ENCODE measurements at places on chromosomes 3 and 15.
A peak's percentile ranks its signal among the peaks of the same experiment; 100 is the strongest.

DNA sequence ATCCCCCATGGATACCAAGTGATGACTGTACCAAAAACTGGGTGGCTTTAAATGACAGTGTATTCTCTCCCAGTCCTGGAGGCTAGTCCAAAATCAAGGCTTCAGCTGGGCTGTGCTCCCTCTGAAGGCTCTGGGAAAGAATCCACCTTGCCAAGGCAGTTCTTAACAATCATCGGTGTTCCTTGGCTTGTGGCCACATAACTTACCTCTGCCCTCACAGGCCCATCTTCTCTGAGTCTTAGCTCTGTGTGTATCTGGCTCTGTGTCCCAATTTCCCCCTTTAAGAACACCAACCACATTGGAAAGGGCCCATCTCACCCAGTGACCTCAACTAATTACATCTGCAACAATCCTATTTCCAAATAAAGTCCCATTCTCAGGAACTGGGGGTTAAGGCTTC, 503.0 kb upstream of the PROK2 start:
- no peak for DNase-seq

- DNase-seq, result no peak
These were observed 855.7 kb upstream of the DPPA4 start for GRCh38 chr3:110193074-110193473.

GRCh38 chr3:61876797-61877196, 315.4 kb downstream of the PTPRG start:
- no peak for DNase-seq

DNA sequence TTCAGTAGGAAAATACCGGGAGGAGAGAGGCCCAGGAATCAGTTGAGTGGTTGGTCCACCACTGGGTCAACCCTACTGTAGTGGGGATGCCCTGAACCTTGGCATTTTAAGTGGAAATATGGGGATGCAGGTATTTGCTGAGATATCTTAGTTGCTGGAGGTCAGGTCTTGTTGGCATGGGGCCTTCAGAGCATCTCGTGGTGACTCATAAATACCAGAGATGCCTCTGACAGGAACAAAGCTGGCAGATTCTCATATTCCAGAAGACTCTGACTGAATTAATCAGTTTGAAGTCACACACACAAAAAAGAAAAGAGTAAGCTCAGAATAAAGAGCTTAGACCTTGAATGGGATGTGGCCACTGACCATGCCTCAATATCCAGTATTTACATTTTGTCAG, 91.6 kb downstream of the CACNA2D3 start:
- no peak for DNase-seq

GRCh38 chr3:39114456-39114855, 7.0 kb downstream of the TTC21A start:
- DNase-seq, result no peak

DNA sequence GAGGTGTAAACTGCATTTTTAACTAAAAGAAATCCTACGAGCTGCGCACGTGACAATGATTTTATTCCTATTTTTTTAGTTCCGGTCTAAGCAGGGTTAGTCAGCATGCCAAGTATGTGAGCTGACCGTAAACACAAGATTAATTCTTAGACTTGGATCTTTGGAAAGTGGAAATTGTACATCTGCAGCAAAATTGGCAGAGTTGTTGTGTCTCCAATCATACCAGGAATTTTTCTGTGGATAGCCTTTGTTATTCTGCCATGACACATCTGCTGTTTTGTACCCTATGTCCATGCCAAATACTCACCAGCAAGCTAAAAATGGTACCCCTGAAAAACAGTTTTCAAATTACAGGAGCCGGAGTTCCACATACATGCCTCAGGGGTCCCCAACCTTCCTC, 562.5 kb downstream of the UNC13C start:
- no peak for DNase-seq

DNA sequence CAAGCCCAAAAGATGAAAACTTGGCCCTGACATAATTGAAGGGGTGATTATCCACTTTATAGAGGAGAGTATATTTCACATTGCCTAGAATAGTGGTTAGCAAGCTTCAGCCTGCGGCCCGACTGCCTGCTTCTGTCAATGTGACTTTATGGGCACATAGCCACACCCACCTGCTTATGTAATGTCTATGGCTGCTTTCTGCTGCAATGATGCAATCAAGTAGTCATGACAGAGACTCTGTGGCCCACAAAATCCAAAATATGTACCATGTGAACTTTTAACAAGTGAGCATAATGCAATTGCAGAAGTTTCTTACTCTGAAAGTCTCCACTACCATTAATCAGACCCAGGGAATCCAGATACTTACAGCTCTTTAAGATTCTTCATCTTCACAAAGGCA, 103.1 kb downstream of the LRIG1 start:
- peak; percentile 11 for DNase-seq

GRCh38 chr3:48501196-48501595, 2.8 kb downstream of the SHISA5 start:
- no peak for DNase-seq

- no peak for DNase-seq
These were observed 10.7 kb upstream of the HACD2 start for GRCh38 chr3:123595396-123596180.

DNA sequence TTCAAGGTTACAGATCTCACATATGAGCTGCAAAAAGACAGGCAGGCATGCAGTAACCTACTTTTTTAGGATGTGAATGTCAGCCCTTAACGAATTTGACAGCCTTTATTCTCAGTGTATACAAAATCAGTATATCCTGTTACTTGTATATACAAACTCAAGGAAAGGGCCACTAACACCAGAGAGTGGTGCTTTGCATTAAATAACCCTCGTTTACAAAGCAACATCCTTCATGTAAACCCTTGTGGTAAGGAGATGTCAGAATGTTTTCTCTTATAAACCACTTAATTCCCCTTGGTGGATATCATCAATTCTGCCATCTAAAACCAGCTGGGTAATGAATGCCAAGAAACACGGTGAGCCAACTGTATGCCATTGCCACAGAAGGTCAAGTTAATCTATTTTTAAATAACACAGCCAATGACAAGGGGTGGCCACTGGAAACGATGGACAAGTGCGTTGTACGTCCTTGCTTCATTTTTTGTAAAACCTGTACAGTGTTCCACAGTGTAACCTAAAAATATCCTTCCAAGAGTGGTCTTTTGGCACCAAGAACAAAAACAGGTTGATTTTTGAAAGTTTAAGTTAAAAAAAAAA, 7.5 kb downstream of the MAGI1 start:
- DNase-seq, result no peak

DNA sequence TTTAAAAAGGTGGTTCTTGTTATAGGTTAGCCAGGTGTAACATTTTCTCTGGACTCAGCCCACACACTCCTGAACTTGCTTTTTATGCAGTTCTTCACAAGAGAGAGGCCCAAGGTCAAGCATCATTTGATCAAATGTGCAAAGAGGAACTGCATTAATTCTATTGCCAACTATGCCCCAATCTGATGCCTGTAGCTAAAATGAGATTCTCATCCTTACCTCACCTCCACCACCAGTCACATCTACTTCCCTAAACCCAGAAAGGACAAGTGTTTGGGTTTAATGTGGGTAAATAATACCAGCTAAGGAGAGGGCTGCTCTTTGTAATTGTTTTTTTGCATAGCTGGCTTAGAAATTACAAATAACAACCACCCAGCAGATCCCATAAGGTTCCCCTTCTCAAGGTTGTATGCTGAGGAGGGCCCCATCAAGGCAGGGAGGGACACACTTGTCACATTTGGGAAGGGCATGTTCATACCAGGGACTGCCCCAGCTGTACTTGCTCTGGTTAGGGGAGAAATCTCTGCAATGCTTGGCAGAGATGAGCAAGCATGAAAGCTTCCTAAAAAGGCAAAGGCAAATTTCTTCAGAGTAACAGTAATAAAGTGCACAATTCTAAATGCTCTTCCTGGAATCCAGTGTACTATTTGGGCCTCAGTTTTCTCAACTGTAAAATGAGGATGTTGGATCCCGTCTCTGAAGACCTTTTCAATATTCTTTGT, 76.2 kb downstream of the TGFBR2 start:
- DNase-seq, result no peak

All from NCI-H82 (cell line).